ENCODE measurements at places on chromosomes 1 and 21. TPM values are rescaled to one million over a fixed set of nuclear protein-coding genes. Genes with fewer than 3 reads are reported as not detected.
A peak's percentile ranks its signal among the peaks of the same experiment; 100 is the strongest.

RHOU gene
- total RNA-seq = 16.5 TPM

GRCh38 chr1:5577255-5578040 is 414.8 kb downstream of the NPHP4 start:
- DNase-seq = no peak

DNA sequence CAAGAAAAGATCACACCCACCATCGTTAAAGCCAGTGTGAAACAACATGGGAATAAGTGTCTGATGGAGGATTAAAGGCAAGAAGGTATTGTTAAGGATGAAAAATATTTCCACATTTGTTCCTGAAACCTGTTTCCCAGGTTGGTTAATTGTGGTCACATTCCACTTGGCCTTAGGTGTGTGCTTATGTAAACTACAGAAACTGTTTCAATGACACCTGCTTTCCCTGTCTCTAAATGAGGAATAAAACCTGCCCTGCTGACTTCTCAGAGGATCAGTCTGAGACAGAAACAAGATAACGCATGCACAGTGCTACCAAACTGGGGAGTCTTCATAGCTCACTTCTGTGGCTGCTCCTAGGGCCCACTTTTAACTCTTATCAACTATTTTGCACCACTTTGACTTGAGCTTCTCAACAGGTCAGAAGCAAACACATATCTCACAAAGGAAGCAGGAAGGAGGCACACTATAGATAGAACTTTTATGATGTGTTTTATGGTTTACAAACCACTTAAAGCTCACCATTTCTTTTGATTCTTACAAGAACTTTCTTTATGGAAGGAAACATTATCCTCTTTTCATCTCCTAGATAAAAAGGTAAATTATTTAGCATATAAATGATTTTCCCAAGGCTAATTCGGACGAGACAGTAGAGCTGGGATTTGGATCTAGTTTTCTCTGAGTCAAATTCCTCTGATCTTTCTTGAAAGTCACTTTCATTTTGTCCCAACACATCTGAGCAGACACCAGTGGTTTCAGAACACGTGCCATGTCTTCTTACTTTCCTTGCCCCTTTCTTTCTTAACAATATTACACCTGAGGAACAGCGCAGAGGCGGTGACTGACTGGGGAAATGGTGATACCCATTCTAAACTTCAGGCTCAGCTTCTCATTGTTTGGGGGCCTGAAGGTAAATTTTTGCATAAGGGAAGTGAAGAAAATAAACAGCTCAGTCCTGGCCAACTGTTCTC is 33.4 kb downstream of the CYP2J2 start:
- no peak for DNase-seq

GRCh38 chr1:167706931-167707877 is 14.6 kb upstream of the MPZL1 start:
- no peak for DNase-seq

DNA sequence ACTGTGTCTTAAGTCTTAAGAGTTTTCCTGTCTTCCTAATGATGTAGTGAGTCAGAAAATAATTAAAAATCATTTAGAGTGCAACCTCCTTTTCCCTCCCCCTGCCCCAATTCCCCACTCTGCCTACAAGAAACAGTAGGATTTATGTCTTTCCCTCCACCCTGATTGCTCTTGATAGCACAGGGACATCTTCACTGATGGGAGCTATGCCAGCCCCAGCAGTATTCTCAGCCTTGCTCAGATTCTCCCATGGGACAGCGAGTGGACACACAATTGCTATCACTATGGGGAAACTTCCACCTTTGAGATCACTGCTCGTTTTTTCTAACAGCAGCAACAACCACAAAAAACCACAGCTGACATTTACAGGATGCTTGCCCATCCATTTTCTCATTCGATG is 216.6 kb upstream of the PLXNA2 start:
- no peak for DNase-seq

GRCh38 chr21:39004634-39005501 is 178.4 kb downstream of the PSMG1 start:
- DNase-seq = peak; percentile 74

DNA sequence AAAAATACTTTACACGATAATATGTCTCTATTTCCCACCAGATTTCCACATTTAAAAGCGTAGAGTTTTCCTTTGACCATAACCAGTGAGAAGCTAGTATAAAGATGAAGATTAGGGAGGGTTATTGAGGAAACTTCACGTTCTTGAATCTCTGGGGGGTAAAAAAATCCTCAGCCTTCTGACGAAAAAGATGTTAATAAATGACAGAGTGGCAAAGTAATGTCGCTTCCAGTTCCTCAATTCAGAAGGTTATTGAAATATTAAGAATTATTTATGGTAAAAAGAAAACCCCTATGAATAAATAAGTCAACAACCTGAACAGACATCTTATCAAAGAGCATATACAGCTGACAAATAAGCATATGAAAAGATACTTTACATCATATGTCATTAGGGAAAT is 241.0 kb downstream of the GPATCH2 start:
- DNase-seq = no peak

LCE1C gene
- total RNA-seq = not detected

RUNX3 gene
- total RNA-seq = 2.4 TPM

DNA sequence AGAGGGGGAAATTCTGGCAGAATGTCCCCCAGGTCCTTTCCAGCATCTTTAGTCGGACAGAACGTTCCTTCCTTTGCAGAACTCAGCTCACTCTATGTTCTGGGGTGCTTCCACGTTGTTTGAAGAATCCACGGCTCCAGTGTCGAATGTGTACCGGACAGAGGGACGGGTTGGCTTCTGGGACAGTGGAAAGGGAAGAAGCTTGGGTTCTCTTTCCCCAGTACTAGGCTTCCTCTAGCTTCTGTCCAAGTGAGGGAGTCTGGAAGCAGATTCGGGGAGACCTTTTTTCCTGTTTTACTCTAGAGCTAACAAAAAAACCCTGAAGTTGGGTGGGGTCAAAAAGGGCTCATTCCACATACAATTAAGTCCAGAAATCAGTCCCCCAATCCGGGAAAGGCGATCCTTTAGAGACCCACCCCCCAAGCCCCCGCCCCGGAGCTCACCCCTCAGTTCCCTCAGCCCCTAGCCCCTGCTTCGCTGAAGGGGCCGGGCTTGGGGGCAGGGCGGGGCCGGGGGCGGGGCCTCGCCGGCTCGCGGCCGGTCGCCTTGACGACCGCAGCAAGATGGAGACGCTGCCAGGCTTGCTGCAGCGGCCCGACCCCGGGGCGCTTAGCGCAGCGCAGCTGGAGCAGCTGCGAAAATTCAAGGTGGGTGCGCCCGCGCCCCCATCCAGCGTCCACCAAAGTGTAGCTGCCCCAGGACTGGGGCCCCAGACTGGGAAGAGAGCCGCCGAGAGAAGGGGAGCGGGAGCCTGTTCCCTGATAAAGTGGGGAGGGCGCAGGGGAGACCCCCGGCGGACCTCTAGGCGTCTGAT is at the start of gene RIIAD1:
Gene RIIAD1, plus strand, starts transcription at position 549 of the 814 bp plus-strand sequence. Its CDS starts 15 bp downstream, at position 564.
- no peak for DNase-seq
